ENCODE measurements at places on chromosomes 2 and 18. TPM values are rescaled to one million over a fixed set of nuclear protein-coding genes. Genes with fewer than 3 reads are reported as not detected.

CCDC121 gene
- 0.85 TPM for total RNA-seq

BMP10 gene
- not detected for total RNA-seq

GCG gene
- total RNA-seq, result not detected

CBLN2 gene
- not detected for total RNA-seq

CAVIN2 gene
- total RNA-seq, result 1.7 TPM

GAD1 gene
- total RNA-seq, result 4.9 TPM

CROCC2 gene
- not detected for total RNA-seq

SP140L gene
- 3.6 TPM for total RNA-seq

ADGRF3 gene
- total RNA-seq, result not detected

SETBP1 gene
- 2.7 TPM for total RNA-seq

Data from tracheal epithelial cell (primary cell).